ENCODE measurements at places on chromosomes 3 and 15.

DNA sequence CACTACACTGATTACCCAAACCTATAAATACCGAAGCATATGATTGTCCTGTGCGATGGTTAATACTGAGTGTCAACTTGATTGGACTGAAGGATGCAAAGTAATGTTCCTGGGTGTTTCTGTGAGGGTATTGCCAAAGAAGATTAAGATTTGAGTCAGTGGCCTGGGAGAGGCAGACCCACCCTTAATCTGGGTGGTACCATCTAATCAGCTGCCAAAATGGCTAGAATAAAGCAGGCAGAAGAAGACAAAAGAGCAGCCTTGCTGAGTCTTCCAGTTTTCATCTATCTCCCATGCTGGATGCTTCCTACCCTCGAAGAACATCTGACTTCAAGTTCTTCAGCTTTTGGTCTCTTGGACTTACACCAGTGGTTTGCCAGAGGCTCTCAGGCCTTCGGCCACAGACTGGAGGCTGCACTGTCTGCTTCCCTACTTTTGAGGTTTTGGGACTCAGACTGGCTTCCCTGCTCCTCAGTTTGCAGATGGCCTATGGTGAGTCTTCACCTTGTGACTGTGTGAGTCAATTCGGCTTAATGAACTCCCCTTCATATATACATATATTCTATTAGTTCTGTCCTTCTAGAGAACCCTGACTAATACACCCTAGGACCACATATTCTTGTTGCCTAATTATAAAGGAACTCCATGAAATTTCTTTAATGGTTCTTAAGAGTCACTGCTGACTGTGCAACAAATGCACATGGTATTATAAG, 31.7 kb downstream of the CSNK1G1 start:
- DNase-seq = no peak

DNA sequence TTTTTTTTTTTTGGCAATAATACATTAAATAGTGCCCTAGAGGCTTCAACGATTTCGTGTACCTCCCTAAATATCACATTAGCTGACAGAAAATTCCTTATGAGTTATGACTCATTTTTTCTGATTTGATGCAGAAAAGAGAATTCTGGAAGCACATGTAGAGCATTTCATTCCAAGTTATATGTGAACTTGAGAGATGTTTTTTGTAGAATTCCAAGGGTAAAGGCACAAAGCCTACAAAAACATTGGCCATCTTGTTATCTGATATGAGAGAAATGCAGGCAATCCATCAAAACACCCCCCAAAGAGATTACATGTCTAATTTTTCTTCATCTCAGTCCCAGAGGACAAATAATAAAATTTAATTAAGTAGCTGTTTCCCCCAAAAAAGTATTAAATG, 6.7 kb upstream of the PFN2 start:
- no peak for DNase-seq

DNA sequence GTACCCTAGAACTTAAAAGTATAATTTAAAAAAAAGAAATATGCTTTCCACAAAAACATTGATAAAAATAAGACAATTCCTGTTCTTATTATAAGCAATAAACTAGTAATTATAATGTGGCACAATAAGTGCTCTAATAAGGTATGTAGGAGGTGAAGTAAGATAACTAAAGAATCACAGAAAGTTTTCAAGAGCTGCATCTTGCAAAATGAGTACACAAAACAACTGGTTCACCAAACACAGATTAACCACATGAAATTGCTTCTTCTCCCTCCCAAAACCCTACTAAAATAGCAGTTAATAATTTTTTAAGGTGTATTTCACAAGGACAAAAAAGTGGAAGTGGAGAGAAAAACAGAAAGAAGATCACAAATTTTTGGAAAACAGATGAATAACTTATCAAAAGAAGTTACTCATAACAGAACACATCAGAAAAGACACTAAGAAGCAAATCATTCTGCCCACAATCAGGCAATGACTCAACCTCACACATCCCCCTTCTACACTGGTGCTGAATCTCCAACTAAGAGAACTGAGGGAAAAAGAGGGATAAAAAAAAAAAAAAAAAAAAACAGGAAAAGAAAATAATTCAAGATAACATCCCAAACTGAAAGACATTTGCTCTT, 64.2 kb downstream of the TBC1D5 start:
- DNase-seq = no peak

DNA sequence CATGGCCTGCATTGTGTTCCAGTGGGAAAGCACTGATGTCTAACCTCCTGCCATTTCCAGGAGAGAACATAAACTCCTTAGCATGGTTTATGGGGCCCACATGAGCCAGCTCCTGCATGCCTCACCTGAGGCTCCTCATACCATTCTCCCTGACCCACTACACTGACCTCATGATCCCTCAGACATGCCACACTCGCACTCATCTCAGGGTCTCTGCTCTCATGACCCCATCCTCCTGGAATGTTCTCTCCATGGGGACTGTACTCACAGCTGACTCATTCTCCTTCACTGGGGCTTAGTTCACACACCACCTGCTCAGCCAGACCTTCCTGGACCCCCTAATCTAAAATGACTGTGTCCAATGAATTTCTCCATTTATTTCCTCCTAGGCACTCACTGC, 4.0 kb upstream of the LMCD1 start:
- DNase-seq = no peak

- no peak for DNase-seq
Measured at GRCh38 chr15:78425643-78426042, 12.4 kb upstream of the IREB2 start.

DNA sequence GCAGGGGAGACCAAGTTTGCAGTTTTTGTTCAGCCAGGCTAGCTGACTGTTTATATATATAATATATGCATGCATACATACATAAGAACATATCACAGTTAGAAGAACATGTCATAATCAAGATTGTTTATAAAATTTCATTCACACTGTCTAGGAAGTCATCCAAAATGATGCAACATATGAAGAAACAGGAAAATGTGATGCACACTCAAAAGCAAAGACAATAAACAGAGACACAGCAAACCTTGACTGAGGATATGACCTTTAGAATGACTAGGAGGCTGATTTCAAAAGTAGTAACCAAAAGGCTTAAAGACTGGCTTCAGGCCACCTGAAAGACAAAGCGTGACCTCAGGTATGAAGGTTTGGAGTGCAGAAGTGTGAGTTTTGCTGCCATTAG, 166.2 kb upstream of the NDN start:
- DNase-seq = no peak

DNA sequence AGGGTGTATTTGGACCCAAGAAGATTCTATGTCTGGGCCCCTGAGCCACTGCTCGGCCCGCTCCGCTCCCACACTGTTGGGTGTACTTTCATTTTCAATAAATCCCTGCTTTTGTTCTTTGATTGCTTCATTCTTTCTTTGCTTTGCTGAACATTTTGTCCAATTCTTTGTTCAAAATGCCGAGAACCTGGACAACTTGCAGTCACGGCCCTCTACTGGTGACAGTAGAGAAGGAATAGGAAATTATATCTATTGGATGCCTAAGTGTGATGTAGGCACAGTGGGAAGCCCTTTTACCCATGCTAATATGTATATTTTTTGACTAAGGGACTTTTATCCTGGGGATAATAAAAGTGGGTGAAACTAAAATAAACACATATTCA, 340.8 kb downstream of the LRRC3B start:
- DNase-seq = no peak

- DNase-seq = no peak
Measured at GRCh38 chr3:78814893-78815562, 952.8 kb downstream of the ROBO1 start.

DNA sequence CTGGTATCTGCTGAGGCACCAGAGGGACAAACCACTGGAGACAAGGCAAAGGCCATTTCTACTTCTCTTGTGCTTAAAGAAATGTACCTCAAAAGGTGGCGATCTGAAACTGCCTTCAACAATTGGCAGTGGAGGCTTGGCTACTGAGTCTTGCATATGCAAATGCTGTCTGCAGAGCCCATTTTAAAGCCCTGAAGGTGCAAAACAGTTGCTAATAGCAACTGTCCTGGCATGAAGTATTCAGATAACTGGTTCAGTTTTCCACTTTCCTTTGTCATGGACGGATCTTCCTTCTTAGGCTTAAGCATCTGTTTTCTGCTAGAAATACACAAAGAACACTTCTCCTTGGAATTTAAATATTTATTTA, 71.4 kb upstream of the PSMD6 start:
- DNase-seq = no peak

DNA sequence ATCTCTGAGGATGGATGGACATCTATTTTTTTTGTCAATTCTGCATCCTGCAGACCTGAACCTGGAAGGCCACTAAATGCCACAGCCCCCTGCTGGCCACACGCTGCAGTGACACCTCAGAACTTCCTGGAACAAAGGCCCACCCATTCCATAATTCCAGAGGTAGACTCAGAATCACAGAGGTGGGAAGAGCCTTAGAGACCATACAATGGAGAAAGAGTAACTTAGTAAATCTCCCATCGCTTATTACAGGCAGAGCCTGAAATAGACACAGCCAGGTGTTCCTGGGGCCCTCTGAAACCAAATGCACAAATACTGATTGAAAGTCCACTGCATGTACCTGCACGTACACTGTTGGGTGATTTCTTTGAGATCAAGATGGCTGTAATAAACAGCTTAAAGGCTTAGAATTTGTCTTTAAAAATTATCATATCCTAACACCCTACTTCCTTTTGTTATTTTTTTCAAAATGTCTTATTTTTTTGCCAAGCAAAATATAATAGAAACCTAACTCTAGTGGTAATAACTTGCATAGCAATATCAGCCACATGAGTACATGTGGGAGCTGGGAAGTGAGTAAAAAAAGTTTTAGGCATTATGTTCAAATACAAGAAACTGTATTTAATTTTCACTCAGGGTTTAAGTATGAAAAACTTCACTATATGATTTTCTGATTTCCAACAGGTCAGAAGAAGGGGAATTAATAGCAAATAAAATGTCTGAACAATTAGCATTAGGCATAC, 62.7 kb downstream of the EOMES start:
- peak; percentile 77 for DNase-seq

DNA sequence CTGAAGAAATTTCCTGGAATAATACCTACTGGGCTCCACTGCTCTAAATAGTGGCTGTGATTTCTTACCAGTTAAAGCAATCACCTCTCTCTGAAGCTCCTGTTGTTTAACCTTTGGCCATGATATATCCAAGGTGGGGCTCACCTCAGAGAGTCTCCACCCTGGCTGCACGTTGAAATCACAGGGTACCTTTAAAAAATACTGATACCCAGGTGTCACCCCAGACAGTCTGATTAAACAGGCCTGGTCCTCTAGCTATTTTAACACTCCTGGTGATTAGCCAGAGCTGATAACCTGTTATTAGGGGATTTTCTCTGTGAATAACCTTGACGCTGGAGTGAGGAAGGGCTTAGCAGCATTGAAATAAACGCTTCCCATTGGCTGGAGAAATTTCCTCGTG, 22.3 kb upstream of the ZBTB38 start:
- no peak for DNase-seq

DNA sequence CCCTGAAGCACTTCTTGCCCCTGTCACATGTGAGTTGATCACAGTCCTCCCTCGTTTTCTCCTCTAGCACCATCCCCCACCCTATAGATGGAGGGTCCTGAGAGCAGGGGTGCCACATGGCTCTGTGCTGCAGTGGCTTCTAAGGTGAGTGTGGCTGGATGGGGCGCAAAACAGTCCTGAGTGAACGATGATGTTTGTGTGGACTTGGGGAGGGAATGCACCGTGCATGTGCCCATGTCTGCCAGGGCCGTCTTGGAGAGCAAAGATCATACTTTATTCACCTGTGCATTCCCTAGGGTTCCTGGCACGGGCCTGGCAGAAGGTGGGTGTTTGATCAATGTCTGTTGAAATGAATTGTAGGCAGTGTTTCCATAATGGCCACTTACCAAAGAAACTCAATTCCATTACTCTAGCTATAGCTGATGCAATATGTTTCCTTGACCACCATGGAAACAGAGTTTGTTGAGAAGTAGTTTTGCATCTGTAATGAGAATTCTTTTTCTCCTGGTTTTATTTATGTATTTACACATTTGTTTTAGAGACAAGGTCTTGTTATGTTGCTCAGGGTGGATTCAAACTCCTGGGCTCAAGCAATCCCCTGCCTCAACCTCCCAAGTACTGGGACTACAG, 58.0 kb downstream of the ABTB1 start:
- DNase-seq = no peak

DNA sequence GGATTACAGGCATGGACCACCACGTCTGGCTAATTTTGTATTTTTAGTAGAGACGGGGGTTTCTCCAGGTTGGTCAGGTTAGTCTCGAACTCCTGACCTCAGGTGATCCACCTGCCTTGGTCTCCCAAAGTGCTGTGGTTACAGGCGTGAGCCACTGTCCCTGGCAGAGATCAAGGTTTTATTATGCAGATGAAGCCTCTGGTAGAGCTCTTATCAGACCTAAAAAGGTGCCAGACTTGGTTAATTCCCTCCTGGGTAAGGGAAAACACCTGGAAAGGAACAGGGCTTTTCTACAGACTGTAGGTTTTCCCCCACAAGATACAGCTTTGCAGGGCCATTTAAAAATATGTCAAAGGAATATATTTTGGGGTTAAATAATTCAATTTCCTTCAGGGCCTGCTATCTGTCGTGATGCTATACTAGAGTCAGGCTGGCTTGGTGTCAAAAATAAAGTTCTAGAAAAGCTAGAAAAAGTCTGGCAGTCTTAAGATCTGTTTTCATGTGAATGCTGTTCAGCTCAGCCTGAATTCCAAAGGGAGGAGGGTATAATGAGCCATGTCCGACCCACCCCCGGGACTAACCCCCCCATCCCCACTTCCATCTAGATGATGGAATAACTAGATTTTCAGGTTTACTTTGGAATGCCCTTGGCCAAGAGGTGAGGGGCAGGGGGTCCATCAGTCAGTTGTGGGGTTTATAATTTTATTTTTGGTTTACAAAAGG, 1.9 kb upstream of the BLOC1S6 start:
- no peak for DNase-seq

- DNase-seq = no peak
Measured at GRCh38 chr15:37087131-37087588, 13.2 kb downstream of the MEIS2 start.

DNA sequence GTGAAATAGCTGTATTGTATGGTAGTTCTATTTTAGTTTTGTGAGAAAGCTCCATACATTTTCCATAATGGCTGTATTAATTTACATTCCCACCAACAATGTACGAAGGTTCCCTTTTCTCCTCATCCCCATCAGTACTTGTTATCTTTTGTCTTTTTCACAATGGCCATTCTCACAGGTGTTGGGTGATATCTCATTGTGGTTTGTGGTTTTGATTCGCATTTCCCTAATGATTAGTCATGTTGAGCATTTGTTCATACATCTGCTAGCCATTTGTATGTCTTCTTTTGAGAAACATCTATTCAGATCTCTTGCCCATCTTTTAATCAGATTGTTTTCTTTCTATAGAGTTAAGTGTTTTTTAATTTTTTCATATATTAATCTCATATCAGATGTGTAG, 931.9 kb downstream of the IGSF11 start:
- no peak for DNase-seq

- DNase-seq = no peak
Measured at GRCh38 chr3:173128633-173129032, 12.4 kb downstream of the SPATA16 start.

- DNase-seq = no peak
Measured at GRCh38 chr15:90845201-90845949, 23.0 kb upstream of the FURIN start.

- DNase-seq = no peak
Measured at GRCh38 chr3:145721273-145721805, 439.6 kb downstream of the PLOD2 start.
